Heart right ventricle (tissue), 16 donors: ENCODE measurements at places on chromosomes 2 and 18. TPM values are rescaled to one million over a fixed set of nuclear protein-coding genes. Genes with fewer than 3 reads are reported as not detected.

UBE2E3 gene
- polyA plus RNA-seq, result 26.3 TPM

ZSWIM2 gene
- polyA plus RNA-seq, result not detected

SCYGR4 gene
- not detected for polyA plus RNA-seq

VWC2L gene
- polyA plus RNA-seq, result not detected

XRCC5 gene
- 77.5 TPM for polyA plus RNA-seq

IL1B gene
- polyA plus RNA-seq, result 0.29 TPM

PLGLB1 gene
- 13.7 TPM for polyA plus RNA-seq

C2orf92 gene
- polyA plus RNA-seq, result 0.83 TPM

SP110 gene
- 11.3 TPM for polyA plus RNA-seq

POTEI gene
- polyA plus RNA-seq, result not detected

CSRNP3 gene
- 0.88 TPM for polyA plus RNA-seq

INPP5D gene
- polyA plus RNA-seq, result 7.5 TPM

TRIM43 gene
- polyA plus RNA-seq, result not detected

CRYGD gene
- polyA plus RNA-seq, result not detected
